COR-L47 (cell line): ENCODE measurements at places on chromosomes 16 and 17.

DNA sequence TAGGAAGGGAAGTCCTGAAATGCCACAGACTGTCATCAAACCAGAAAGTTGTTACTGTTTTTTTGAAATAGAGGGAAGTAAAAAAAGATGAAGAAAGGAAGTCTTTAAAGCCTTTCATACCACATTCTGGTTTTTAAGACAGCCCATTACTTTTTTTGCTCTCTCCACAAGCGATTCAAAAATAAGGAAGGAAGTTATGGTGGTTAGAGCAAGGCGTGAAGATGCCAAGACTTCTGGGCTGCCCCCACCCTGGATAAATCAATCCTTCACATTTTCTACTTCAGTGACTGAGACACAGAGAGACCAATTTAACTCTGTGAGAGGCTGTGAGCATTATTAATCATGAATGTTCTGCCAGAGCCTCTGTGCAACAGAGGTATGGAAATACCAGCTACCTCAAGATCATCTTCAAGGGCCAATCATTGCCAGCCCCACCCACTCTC, 82.3 kb upstream of the BCAR1 start:
- no peak for DNase-seq

DNA sequence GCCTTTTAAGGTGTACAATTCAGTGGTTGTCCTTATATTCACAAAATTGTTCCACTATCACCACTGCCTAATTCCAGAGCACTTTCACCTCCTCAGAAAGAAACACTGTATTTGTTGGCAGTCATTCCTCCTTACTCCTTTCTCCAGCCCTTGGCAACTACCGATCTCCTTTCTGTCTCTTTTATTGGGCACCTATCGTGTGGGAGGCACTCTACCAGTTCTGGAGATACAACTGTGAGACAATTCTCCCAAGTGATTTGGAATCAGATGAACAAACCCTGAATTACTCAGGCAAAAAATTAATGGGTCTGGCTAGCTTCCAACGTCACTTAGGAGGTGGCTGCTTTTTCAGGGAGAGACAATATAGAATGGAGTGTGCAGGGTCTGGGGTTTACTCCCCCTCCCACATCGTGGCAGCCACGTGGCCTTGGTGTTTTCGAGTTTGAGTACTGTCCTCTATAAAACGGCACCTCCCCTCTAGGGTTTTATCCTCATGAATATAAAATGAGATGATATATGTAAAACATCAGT, 63.9 kb downstream of the SHISA9 start:
- no peak for DNase-seq

GRCh38 chr16:23949630-23950290, 114.0 kb downstream of the PRKCB start:
- no peak for DNase-seq

- peak; percentile 73 for DNase-seq
These were observed 35.1 kb downstream of the IGF2BP1 start for GRCh38 chr17:49031965-49032928.

DNA sequence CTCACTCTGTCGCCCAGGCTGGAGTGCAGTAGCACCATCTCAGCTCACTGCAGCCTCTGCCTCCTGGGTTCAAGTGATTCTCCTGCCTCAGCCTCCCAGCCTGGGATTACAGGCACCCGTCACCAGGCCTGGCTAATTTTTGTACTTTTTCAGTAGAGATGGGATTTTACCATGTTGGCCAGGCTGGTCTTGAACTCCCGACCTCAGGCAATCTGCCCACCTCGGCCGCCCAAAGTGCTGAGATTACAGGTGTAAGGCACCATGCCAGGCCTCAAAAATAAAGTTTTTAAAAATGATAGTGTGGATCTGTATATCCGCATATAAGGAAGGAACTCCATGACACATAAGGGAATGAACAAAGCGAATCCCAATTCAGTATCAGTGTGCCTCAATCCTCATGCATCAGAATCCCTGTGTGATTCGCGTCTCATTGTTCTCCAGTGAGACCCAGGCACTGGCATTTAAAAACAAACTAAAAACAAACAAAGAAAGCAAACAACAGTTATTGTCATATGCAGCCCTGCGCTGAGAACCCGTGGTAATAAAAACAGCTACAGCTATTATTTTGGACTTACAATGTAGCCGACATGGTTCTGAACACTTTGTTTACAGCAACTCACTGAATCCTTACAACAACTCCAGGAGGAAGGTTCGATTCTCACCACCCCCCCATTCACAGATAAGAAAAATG, 54.1 kb upstream of the CREBBP start:
- no peak for DNase-seq

- no peak for DNase-seq
These were observed 42.6 kb upstream of the ERN1 start for GRCh38 chr17:64172510-64172909.

DNA sequence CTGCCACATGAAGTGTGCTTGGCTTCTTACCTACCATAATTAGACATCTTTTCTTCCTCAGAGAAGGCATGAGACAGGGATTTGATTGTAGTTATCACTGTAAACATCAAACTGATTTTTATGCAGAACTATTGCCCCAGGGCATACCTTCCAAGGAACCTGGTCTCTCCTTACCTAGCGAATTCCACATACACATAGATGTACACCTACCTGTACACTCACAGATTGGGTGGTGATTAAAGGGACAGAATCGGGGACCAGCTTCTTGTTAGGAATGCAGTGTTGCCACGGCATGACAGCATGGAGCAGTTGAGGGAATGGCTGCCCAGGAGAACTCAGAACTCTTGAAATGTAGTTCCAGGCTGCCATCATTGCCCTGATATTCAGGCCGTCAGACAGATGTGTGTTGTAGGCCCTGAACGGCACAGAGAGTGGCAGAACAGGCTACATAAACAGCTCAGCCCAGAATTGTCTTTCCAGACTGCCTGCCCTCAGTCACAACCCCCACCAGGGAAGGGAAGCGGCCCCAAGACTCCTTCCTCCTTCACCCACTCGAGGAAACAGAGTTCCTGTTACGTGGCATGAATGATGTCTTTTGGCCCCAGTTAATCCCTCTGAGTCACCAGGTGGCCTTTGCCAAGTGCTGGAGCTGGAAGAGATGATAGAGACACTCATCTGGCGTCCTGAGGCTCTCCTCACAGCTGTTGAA, 17.8 kb upstream of the NAGLU start:
- no peak for DNase-seq
